ENCODE measurements at places on chromosomes 12 and 14. TPM values are rescaled to one million over a fixed set of nuclear protein-coding genes. Genes with fewer than 3 reads are reported as not detected.

DNA sequence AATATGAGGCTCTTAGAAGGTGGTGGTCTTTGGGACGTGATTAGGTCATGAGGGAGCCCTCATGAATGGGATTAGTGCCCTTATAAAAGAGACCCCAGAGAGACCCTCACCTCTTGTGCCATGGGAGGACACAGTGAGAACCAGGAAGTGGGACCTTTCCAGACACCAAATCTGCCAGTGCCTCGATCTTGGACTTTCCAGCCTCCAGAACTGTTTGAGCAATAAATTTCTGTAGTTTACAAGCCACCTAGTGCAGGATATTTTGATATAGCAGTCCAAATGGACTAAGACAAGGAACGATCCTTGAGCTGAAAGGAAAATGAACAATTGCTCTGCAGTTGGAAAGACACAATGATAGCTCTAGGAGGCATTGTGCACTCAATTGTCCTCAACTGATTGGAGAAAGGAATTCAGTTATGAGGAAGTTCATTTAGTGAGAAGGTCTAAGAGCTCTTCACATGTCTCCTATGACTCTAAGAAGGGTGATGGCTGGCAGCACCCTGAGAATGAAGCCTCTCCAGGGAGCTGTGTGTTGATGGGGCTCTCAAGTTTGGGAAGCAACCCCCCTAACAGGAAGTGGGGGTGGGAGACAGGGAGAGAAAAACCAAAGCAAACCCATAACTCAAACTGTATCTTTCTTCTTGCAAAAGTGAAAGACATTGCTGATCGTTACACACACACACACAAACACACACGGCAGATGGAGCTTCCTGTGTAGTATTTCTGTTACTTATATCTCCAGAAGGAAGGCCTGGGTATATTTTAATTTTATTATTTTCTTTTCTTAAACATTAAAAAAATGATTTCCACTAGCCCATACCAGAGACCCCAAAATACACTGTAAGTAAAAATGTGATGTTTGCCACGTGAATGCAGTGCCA lies 21.0 kb downstream of the CHST11 start:
- DNase-seq, result no peak

DNA sequence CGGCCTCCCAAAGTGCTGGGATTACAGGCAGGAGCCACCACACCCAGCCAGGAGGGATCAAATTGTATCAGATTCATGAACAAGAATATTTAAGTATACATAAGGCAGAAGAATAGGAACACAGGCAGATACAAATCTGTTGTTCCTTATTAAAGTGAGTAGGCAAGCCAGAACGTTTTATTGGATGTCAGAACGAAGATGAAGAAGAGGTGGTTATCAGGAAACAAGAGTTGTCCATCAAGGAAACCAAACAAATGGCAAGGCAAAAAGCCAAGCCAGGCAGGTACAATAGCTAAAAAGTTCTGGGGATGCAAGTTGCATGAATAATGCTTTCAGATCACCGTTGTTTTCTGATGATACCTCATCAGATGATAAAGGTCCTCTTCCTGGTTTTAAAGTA lies 31.1 kb upstream of the BAZ1A start:
- DNase-seq, result no peak

GRCh38 chr14:104522926-104523545 lies 56.5 kb upstream of the C14orf180 start:
- no peak for DNase-seq

GRCh38 chr12:61797266-61797665 lies 462.9 kb upstream of the USP15 start:
- no peak for DNase-seq

- no peak for DNase-seq
Measured at GRCh38 chr14:55912344-55912743, 205.9 kb upstream of the PELI2 start.

DNA sequence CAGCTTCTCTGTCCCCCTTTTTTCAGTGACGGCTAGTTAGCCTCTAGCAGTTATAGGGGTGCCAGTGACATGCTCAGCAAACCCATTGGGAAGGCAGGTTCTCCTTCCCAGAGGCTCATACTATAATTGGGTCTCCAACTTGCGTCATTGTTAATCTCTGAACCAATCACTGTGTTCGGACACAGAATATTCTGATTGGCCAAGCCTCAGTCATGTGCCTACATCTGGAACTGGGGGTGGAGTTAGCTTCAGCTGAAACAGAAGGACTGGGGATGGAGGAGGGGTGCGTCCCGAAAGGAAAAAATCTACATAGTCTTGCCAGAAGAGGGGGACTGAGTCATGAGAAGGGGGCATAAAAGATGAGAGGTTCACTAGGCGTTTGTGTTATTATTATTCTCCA lies 165.6 kb downstream of the SUDS3 start:
- peak; percentile 29 for DNase-seq

SYNDIG1L gene
- not detected for total RNA-seq

CELA1 gene
- total RNA-seq, result not detected

DNA sequence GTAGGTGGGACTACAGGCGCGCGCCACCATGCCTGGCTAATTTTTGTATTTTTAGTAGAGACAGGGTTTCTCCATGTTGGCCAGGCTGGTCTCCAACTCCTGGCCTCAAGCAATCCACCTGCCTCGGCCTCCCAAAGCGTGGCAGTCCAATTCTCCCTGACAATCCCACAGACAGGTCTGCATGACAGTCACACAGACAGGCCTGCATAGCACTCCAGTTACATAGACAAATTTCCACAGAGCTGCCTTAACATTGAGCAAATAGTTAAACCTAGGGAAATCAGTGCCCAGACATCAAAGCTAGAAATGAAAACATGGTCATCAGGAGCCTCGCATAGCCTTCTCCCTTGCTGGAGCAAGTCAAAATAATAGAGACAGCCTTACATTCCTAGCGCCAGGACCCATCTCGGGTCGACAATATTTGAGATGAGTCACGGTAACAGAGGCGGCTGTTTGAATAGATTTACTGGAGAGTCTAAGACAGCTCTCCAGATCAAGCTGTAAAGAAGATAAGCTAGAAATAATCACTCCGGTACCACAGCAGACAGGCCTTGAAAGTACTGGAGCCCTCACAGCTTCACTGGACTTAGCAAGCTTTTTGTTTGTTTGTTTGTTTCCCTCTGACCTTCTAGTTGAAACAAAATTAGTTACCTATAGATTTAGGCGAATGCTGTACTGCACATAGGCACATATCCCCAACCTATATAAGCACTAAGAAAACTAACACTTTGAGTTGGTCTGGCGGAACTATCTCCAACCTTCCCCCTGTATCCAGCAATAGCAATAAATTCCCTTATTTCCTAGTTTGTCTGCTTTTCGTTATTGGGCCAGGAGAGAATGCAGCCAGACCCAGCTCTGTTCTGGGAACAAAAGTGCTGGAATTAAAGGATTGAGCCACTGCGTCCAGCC lies 23.8 kb upstream of the PYROXD1 start:
- DNase-seq, result peak; percentile 10

TTC5 gene
- total RNA-seq, result 12.3 TPM

DNA sequence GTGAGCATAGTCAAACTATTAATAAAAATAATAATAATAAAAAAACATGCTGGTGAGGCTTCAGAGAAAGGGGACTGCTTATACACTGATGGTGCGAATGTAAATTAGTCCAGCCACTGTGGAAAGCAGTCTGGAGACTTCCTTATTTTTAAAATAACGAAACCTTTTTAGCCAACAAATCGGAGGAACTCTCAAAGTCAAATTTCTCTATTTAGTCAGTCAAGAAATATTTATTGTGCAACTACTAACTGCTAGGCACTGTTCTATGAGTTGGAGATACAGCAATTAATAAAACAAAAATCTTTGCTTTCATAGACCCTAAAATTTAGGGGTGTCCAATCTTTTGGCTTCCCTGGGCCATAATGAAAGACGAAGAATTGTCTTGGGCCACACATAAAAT lies 10.8 kb downstream of the TAOK3 start:
- DNase-seq, result no peak

DNA sequence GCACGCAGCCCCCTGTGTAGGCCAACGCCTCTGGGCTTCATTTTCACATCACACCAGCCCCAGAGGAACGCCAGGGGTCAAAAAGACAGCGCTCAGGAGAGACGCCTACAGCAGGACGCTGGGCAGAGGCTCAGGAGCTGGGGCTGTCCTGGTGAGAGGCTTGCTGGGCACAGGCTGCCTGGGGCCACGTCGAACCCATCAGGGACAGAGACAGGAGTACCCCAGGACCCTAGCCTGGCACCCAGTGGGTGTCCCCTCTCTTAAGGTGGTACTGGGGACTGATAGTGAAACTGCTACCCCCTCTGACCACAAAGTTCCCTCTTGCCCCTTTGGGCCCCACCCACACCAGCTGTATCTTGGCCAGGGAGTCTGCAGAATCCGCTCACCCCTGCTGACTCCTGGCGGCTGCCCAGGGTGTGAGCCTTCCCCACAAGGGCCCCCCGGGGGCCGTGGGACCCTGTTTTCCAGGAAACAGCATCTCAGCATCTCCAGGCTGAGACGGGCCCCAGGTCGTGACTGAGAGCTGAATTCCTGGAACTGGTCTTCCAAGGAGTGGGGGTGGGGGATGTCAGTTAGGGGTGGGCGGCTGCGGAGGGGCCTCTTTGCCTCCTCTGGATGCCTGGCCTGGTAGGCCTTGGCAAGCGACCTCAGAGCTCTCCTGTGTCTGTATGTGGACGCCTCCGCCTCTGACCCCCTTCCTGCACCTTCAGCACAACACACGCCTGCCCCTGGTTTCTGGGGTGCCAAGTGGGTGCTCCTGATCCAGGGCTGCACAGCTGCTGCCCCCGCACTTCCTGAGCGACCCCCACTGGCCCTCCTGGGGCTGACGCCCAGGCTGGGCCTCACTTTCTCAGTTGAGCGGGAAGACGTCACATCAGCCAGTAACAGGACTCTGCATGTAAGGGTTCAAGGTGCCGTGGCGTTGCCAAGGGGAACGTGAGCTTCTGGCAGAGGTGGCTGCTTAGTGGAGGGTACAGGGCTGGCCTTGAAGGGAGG lies 321.9 kb upstream of the RTL1 start:
- DNase-seq, result no peak

- DNase-seq, result no peak
Measured at GRCh38 chr14:99651953-99652746, 7.2 kb downstream of the HHIPL1 start.

DNA sequence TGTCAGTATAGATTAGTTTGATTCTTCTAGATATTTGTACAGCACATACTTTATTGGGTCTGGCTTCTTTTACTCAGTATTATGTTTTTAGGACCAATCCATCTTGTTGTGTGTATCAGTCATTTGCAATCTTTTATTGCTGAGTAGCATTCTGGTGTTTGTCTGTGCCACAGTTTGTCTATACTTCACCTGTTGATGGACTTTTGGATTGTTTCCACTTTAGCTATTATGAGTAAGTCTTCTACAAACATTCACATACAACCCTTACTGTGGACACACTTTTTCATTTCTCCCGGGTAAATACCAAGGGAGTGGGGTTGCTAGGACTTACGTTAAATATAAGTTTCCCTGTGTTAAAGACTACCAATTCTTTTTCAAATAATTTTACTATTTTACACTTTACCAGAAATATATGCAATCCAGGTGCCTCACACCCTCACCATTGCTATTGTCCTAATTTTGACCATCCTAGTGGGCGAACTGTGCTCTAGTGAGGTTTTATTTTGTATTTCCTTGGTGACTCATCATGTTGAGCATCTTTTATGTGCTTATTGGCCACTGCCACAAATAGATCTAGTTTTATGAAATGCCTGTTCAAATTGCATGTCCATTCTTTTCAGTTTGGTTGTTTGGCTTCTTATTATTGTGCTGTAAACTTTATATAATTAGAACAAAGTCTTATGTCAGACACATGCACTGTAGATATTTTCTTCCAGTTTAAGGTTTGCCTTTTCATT lies 304.7 kb upstream of the TMTC1 start:
- no peak for DNase-seq

VWF gene
- total RNA-seq, result not detected

GRCh38 chr12:14954269-14954668 lies 7.1 kb downstream of the ARHGDIB start:
- DNase-seq, result no peak

GRCh38 chr12:20495997-20496396 lies 127.7 kb downstream of the PDE3A start:
- DNase-seq, result no peak

GRCh38 chr14:31945074-31945613 lies 132.0 kb upstream of the ARHGAP5 start:
- DNase-seq, result peak; percentile 68

DNA sequence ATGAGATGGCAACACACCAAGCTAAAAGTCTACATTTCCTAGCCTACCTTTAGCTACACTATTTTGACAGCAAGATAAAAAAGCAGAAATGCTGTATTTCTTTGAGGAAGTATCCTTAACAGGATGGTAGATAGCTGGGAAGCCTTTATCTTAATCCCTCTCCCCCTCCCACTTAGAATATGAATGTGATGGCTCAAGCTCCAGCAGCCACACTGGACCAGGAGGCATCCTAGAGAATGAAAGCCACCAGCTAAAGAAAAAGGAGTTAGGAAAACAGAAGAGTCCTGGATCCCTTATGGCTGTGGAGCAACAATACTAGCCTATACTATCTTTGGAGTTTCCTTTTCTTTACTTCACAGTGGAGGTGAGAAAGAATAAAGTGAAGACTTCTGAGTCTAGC lies 15.1 kb downstream of the NAP1L1 start:
- DNase-seq, result no peak

GRCh38 chr14:106657460-106657859 lies 1131.1 kb downstream of the TMEM121 start:
- no peak for DNase-seq

GRCh38 chr12:86097161-86097560 lies 159.0 kb downstream of the MGAT4C start:
- DNase-seq, result no peak

DNA sequence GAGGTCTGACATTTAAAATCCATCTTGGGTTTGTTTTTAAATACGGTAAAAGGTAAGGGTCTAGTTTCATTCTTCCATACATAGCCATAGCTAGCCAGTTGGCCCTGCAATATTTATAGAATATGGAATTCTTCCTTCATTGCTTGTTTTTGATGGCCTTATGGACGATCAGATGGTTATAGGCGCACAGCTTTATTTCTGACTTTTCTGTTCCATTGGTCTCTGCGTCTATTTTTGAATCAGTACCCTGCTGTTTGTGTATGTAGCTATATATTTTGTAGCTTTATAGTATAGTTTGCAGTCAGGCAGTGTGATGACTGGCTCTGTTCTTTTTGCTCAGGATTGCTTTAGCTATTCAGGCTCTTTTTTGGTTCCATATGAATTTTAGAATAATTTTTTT lies 366.8 kb upstream of the MIS18BP1 start:
- no peak for DNase-seq

CD9 gene
- total RNA-seq, result 133 TPM

DNA sequence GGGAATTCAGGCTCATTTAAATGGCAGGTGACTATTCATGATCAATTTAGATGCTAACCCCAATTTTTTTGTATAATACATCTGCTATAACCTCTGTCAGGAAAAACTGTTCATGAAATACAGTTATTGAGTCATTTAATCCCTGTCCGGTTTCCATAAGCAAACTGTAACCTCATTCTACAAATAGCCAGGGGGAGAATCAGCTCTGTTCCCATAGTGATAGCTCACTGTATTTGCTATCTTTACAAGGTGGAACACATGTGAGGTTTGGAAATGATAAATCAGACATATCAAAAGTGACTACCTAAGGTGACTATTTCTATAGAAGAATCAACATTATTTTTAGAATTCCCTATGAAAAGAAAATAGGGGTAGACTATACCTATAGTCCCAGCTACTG lies 38.6 kb upstream of the VPS33A start:
- DNase-seq, result no peak

IFNG-AS1 gene
- not detected for total RNA-seq

GRCh38 chr14:64566651-64567122 lies 16.9 kb downstream of the PPP1R36 start:
- no peak for DNase-seq

TSPAN9 gene
- 37.6 TPM for total RNA-seq

All from RPMI7951 (cell line).